ENCODE measurements at places on chromosomes 1 and 21.

- no peak for DNase-seq
Observed at GRCh38 chr1:94093996-94094395, 27.0 kb downstream of the ABCA4 start.

DNA sequence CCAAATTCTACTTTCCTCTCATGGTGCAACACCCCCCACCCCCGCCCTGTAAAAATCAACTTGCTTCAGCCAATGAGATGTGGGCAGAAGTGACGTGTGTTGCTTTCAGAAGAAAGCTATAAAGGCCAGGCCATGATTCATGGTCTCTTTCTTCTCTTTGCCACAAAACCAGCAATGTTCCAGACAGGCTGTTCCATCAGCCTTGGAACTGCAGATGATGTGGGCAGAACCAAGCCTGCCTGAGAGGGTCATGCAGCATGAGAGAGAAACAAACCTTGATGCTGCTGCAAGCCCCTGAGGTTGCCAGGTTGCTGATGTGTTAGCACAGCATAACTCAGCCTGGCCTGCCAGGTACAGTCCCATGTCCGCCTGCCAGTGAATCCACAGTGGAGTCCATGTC is 41.8 kb downstream of the MIS18A start:
- DNase-seq, result no peak

DNA sequence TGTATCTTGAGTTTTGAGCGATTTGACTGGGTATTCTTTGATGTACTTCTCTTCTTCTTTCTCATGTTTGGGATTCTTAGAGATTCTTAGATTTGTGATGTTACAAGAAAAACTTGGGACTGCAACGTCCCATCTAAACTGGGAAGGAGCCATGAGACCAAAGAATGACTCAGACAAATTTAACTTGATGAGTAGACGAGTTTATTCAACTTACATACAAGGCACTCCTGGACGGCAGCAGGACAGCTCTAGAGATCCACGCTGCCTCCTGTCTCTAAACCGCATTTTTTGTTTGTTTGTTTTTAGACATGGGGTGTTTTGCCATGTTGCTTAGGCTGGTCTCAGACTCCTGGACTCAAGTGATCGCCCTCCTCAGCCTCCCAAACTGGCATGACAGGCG is 137.1 kb downstream of the PIK3R3 start:
- no peak for DNase-seq

- no peak for DNase-seq
Observed at GRCh38 chr1:52976183-52977035, 49.3 kb downstream of the SCP2 start.

DNA sequence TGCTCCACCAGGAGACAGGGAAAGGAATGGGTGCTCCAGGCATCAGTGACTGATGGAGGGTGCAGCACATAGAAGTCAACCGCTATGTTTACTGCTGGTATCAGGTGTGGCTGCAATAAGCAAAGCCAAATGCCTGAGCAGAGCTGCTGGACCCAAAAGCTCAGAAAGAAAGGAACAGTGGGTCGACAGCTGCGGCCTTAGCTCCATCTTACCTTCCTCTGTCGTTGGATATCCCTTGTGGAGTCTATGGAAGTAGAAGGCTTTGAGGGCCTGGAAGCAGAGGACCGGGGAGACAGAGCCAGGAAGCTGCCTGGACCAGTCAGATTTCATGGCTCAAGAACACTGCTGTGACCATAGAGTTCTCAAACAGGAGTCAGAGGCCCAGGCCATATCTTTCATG is 45.3 kb downstream of the RIMS3 start:
- no peak for DNase-seq
